ENCODE measurements at places on chromosomes 5 and 9.

- H3K27ac ChIP-seq = no peak overlapping the region
- peaks cover 5% of the 10 kb centered on the region for H3K4me1 ChIP-seq
- H3K4me3 ChIP-seq = no peak overlapping the region
- peaks cover 11% of the 10 kb centered on the region for H3K27me3 ChIP-seq
- no peaks in the 10 kb centered on the region for H3K36me3 ChIP-seq
Measured at GRCh38 chr5:98428806-98429205, 344.7 kb upstream of the RGMB start.

- no peak for DNase-seq
- no peak overlapping the region for H3K4me3 ChIP-seq
- peaks cover 3% of the 10 kb centered on the region for H3K4me1 ChIP-seq
- peaks cover 50% of the 10 kb centered on the region for H3K36me3 ChIP-seq
Measured at GRCh38 chr5:36179950-36180349, 28.0 kb downstream of the SKP2 start.

GRCh38 chr9:133427658-133428348 is 5.6 kb downstream of the ADAMTS13 start:
- H3K27ac ChIP-seq = no peak overlapping the region
- H3K4me3 ChIP-seq = peak overlapping the region; percentile 16
- H3K36me3 ChIP-seq = no peaks in the 10 kb centered on the region
- DNase-seq = no peak
- H3K4me1 ChIP-seq = peaks cover 4% of the 10 kb centered on the region

GRCh38 chr5:26553079-26553478 is 485.3 kb downstream of the CDH9 start:
- H3K4me3 ChIP-seq = no peak overlapping the region
- no peaks in the 10 kb centered on the region for H3K4me1 ChIP-seq
- no peak for DNase-seq
- H3K36me3 ChIP-seq = no peaks in the 10 kb centered on the region
- no peaks in the 10 kb centered on the region for H3K27me3 ChIP-seq

DNA sequence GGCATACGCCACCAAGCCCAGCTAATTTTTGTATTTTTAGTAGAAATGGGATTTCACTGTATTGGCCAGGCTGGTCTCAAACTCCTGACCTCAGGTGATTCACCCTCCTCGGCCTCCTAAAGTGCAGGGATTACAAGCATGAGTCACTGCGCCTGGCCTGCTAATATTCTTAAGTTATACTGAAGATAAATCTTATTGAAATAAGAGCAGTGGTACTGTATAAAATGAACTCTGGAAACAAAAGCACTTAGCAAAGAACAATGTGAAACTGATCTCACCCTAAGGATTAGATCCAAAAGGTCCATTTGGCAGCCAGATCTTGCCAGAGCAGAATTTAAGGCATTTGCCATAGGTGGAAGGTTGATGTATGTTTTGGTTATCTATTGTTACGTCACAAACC is 27.1 kb downstream of the CYSTM1 start:
- H3K4me1 ChIP-seq = peaks cover 6% of the 10 kb centered on the region
- peaks cover 6% of the 10 kb centered on the region for H3K36me3 ChIP-seq
- no peaks in the 10 kb centered on the region for H3K27me3 ChIP-seq
- H3K27ac ChIP-seq = no peak overlapping the region

DNA sequence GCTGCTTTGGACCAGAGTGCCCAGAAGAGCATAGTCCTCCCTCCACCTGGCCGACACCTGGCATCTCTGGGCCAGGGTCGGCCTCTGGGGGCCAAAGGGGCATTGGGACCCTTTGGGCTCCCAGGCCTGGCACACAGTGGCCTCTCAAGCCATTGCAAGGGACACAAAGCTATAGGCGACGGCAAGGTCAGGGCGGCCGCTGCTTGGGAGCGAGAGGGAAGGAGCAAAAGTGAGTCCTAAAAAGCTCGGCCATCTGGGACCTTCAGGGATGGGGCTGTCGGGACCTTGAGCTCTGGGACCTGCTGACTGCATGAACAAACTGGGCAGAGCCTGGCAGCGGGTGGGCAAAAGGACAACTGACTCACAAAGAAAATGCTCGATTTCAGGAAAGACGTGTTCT is 13.9 kb downstream of the DBH start:
- no peaks in the 10 kb centered on the region for H3K36me3 ChIP-seq
- H3K4me3 ChIP-seq = no peak overlapping the region
- no peak for DNase-seq
- H3K27ac ChIP-seq = no peak overlapping the region
- H3K4me1 ChIP-seq = peaks cover 9% of the 10 kb centered on the region

DNA sequence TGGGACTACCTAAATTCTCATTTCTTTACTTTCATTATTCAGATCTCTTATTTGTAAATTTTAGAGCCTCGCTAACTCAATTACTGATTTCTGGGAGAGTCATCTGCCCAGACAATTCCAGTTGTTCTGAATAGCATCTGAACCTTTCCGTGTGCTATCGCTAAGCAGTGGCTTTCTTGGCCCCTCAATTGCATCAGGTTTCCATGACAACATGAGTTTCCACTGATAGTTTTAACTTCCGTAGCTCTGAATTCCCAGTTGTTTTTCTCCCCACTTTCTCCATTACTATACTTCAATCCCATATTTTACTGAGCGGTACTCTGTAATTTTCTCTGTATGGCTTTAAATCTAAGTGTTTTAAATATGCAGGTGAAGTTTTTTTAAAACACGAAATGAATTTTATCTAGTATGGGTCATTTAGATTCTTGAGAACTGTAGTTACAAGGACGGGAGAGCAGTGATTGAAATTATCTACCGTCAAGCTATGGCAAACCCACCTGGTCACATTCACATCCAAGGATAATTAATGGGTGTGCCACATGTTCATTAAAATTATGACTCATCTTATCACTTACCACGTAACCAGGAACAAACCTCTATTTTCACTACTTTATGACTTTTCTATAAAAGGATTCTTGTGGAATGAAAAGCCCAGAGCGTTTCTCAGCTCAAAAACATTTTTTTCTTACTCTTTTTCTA is 223.5 kb upstream of the PCSK5 start:
- peaks cover 3% of the 10 kb centered on the region for H3K27me3 ChIP-seq
- no peak for DNase-seq
- no peak overlapping the region for H3K4me3 ChIP-seq
- no peaks in the 10 kb centered on the region for H3K4me1 ChIP-seq
- H3K27ac ChIP-seq = no peak overlapping the region
- no peaks in the 10 kb centered on the region for H3K36me3 ChIP-seq

GRCh38 chr9:7394002-7394774 is 405.4 kb downstream of the DMAC1 start:
- no peak overlapping the region for H3K27ac ChIP-seq
- H3K27me3 ChIP-seq = no peaks in the 10 kb centered on the region
- no peaks in the 10 kb centered on the region for H3K4me1 ChIP-seq
- H3K4me3 ChIP-seq = no peak overlapping the region

Measured in activated naive CD8-positive, alpha-beta T cell treated with anti-CD3 and anti-CD28 coated beads, Interleukin-2, amount 10 ng/mL, durations not matched to agents 7 days and 5 days (primary cell).